ENCODE measurements at places on chromosomes 4 and X.

- no peak for DNase-seq
Observed at GRCh38 chr4:87584222-87584908, 24.0 kb upstream of the DSPP start.

DNA sequence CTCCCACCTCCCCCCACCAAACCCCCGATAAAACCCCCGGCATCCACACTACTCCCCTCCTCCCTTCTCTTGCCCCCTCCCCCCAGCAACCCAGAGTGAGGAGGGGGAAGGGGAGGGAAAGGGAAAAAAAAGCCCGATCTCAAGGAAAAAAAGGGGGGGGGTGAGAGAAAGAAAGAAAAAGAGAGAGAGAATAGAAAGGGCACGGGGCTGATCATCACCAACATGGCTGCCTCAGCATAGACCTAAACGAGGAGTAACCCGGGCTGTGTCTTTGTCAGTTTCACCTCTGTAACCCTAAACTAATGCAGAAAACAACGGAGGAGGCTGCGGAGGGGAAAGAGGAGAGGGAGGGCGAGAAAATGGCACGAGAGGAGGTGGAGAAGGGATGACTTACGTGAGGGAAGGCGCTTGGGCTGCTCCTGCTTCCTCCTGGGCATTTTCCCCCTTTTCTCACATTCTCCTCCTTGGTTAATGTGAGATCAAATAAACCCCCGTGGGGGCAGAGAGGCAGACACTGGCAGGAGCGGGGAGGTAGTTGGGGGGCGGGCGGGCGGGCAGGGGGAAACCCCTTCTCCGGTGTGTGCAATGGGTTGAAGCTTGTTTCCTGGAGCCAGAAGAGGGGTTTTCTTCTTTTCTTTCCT is 532 bp downstream of the ZNF827 start:
- DNase-seq: no peak

- no peak for DNase-seq
Observed at GRCh38 chrX:40749681-40750494, 14.5 kb upstream of the MED14 start.

DNA sequence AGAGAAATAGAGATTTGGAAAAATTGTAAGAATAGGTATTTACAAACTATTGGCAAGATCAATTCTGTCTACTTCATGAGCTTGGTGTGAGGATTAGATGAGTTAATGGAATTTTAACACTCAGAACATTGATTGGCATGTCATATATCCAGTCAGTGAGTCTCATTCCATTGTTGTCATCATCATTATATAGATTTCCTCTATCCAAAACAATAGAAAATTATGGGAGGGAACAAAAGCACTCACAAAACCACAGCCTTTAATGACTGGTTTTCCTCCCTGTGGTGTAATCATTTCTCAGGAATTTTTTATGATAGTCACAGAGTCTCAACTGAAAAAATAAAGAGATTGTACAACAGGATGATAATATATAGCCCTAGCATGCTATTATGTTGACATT is 21.1 kb downstream of the KLHL5 start:
- no peak for DNase-seq

DNA sequence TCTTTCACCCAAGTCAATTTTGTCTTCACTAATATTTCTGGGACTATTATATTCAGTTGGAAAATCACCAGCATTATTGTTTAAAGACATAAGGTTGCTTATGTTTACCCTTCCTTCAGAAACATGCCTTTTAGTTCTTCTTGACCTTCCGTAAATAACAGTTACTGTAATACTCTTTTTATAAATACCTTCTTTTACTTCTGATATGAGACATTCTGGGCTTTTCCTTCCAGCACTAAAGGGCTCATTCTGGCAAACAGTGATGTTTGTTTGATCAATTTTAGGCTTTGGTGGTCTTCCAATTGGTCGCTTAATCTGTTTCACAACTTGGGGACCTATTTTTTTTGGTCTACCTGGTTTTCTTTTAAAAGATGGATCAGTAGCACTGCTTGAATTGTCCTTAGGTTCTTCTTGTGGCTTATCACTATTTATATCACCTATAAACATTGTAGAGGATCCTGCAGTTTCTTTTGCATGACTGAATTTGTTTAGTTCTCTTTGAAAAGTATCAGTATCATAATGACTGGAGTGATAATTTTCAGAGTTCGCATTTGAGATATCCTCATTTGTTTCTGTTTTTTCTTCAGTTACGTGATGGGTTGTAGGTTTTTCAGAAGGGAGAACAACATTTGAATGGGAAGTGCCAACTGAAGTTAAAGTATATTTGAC is 64.8 kb downstream of the NCAPG start:
- DNase-seq: no peak

DNA sequence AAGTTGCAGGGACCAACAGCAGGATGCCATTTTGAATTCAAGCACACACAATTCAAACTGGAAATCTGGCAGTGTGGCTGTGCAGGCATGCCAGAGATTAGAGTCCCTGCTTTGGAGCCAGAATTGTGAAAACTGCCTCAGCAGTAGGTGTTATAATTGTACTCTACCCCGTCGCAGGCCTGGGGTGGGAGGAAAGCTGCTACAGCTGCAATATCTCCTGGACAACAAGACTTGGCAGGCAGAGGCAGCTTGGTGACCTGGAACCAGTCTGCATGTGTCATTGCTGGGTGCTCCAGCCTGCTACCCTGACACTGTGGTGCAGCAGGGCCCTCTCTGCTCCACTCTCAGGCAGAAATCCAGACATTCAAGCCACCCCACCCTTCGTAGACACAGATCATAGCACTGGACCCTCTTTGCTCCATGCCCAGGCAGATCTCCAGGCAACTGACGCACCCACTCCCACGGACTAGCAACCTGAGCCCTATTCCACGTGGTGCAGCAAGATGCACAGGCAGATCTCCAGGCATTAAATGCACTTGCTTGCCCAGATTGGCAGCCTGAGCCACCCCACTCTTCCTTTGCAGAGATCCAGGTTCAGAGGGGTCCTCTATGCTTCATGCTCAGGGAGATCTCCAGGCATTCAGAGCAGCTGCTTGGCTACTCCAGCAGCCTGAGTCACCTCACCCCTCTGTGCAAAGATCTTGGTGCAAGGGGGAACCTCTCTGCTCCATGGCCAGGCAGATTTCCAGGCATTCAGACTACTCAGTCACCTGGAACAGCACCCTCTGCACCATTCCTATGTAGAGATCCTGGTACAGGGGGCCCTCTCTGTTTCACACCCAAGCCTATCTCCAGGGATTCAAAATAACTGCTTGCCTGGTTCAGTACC is 140.5 kb downstream of the LRBA start:
- no peak for DNase-seq

- DNase-seq: no peak
Observed at GRCh38 chr4:80229128-80229527, 31.8 kb downstream of the PRDM8 start.

DNA sequence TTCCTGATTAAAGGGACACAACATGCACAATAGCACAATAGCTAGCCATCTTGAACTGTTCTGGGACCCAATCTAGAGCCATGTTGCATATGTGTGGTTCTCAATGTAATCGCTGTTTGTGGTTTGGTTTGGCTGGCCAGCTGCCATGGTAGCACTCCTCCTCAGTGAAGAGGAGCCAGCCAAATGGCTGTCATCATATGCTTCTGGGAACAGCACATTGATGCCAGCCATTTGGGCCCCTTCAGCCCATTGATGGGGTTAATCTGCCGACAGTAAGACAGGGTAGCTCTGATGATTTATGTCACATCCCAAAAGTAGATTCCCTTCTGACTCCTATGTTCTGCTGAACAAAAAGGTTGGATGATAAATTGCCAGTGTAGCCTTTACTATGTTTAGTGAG is 48.5 kb downstream of the AWAT2 start:
- DNase-seq: no peak

DNA sequence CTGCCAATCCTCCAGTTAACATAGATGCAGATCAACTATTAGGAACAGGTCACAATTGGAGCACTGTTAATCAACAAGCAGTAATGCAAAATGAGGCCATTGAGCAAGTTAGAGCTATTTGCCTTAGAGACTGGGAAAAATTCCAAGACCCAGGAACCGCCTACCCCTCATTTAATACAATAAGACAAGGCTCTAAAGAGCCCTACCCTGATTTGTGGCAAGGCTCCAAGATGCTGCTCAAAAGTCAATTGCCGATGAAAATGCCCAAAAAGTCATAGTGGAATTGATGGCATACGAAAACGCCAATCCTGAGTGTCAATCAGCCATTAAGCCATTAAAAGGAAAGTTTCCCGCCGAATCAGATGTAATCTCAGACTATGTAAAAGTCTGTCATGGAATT is 20.5 kb upstream of the TRIM61 start:
- no peak for DNase-seq

Data from right hindlimb (tissue), 1 donor.